GOT3 (cell line): ENCODE measurements at places on chromosomes 5 and 9.

DNA sequence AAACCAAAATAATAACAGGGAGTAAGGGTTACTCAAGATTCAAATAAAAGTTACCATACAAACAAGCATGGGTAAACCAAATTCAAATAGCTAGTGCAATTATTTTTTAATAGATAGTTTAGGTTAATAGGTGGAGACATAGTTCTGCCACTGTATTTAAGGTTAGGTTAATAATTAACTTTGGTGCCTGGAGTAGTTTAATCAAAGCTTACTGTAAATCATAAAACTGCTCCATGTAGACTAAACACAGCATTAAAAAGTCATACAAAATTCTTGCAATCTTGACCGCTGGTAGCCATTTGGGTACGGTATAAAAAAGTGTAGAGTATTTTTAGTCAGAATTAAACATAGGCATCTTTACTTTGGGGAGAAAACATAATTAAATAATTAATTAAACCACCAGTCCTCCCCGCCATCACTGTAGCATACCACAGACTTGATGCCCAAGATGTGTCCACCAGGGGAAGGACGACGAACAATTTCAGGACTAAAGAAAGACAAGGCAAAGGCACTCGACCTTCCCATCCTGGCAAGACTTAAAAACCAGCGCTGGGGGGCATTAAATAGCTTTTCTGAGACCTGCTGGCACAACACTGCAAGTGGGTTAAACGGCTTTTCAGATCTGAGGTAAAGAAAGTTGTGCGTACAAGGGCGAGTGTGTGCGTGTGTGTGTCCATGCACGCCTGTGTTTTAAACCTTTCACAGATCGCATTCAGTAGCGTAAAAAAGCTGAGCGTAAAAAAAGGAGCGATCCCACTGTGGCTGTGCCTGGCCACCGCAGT lies 2.9 kb downstream of the SEMA6A start:
- DNase-seq, result no peak

DNA sequence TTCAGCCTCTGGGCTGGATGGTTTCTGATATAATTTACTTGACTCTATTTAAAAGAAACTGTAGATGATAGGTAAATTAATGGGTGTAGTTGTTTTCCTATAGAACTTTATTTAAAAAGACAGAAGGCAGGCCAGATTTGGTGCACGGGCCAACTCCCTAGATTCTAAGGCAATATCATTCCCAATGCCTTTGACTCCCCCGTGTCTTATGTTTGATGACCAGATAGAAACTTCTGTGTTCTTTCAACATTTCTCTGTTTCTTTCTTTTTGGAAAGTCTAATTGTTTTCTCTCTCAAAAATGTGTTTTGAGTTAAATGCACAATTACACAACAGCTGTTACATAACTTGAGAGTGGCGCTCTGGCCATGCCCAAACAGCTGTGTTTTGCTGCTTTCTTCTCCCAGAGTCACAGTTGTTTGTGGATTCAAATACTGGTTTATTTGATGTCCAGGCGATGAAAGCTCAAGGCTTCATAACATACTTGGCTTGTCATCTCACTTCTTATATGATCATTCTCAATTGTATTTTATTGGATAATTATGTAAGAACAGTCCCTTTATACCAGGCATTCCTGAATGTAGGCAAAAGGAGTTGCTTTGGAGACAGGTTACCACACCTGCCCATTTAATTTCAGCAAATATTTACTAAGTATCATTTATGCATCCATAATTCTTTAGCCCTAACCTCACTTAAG lies 1.7 kb upstream of the ALDH1A1 start:
- DNase-seq, result no peak

- no peak for DNase-seq
These were observed 204.5 kb downstream of the BRINP1 start for GRCh38 chr9:119164716-119165115.

- DNase-seq, result no peak
These were observed 9.0 kb downstream of the TOR1B start for GRCh38 chr9:129811967-129812363.

GRCh38 chr9:2477755-2478154 lies 143.8 kb upstream of the VLDLR start:
- DNase-seq, result no peak

- DNase-seq, result no peak
These were observed 34.7 kb downstream of the ADAMTSL2 start for GRCh38 chr9:133569121-133569785.

DNA sequence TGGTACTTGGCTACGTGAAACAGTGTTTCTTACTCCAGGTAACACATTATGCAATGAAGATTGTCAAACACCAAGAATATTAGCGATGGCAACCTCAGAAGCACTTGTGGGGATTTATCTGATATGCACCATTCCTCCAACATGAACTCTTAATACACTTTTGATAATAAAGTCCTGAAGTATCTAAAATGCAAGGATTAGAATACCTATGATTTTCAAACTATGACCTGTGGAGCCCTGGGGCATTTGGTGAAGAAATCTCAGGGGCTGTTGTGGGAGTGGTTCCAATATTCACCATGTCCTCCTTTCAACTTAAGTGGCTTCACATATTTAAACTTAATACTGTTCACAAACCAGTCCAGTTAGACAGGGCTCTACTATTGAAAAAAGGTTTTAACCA lies 214.6 kb upstream of the POU5F2 start:
- DNase-seq, result no peak

DNA sequence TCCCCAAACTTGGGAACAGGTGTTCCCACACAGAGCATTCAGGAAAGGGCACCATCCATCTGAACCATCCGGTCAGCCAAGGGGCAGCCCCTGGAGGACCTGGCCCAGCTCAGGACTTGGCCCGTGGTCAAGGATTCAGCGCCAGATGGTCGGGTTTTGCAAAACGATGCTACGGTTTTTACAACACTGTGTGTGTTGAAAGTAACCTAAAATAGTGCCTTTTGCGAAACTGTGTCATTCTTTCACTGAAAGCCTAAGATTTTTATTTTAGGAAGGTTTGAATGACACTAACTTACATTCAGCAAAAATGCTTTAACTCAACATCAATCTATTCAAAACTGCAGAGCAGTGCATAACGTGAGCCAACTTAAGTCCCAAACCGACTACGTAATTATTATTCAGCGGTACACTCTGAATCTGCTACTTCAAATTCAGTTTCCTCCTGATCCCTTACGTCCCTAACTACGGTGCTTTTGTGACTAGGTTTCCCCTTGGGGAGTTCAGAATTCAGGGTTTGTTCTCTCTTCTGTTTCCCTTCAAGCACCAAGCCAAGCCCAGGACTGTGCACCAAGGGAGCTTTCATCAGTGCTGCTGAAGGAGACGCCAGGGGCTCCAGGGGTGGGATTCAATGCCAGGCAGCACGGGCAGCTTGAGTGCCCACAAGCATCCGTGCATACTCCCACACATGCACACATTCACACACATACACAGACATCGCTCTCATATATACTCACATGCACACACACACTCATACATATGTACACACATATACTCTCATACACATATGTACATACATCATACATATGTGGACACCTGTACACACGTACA lies 25.8 kb downstream of the LPCAT1 start:
- no peak for DNase-seq

- no peak for DNase-seq
These were observed 5.6 kb downstream of the HRH2 start for GRCh38 chr5:175663186-175664184.

DNA sequence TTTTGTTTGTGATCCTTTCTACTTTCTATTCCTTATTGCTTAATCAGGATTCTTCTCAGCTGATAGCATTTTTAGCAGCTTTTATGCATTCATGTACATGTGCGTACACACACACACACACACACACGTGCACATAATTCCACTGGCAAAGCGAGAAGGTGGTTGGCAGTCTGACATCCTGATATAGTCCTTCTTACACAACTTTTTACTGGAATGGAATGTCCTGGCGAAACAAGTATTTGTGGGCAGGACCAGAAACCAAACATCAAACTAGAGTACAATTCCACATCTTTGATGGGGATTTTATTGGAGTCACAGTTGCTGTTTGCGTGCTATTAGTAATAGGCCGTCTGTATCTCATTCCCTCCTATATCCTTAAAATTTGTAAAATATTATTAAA lies 356.5 kb downstream of the CCDC171 start:
- no peak for DNase-seq

- no peak for DNase-seq
These were observed 13.9 kb downstream of the LRRC70 start for GRCh38 chr5:62592558-62592957.

- DNase-seq, result no peak
These were observed 376.3 kb upstream of the ACTBL2 start for GRCh38 chr5:57858905-57859304.

GRCh38 chr9:123642291-123643278 lies 286.6 kb downstream of the CRB2 start:
- no peak for DNase-seq

- no peak for DNase-seq
These were observed 5.4 kb upstream of the B4GALT1 start for GRCh38 chr9:33172256-33173238.

DNA sequence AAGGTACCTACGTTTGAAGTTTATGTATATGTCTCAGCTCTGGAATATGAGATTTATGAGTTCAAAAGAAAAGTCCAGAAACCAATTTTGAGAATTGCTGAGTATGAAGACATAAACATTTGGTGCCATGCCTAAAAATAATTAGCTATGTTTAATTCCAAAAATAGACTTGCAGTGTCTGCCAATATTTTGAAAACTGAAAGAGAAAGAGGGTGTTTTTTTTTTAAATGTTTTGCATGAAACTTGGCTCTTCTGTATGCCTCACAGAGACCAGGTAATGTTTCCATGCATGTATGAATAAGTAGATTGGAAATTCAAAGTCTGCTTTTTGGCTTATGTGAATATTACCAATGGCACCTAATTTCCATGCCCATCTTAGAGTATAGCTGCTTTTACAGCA lies 634.4 kb upstream of the C9orf72 start:
- DNase-seq, result no peak

GRCh38 chr9:136623842-136624183 lies 38.9 kb upstream of the EGFL7 start:
- no peak for DNase-seq

- no peak for DNase-seq
These were observed 67.0 kb upstream of the EPB41L4B start for GRCh38 chr9:109387856-109388255.

- DNase-seq, result no peak
These were observed 24.8 kb downstream of the CDC37L1 start for GRCh38 chr9:4704129-4704528.

GRCh38 chr5:154444556-154445421 lies 1.0 kb upstream of the SAP30L start:
- no peak for DNase-seq

- DNase-seq, result no peak
These were observed 140.4 kb downstream of the ESM1 start for GRCh38 chr5:54844905-54845566.

DNA sequence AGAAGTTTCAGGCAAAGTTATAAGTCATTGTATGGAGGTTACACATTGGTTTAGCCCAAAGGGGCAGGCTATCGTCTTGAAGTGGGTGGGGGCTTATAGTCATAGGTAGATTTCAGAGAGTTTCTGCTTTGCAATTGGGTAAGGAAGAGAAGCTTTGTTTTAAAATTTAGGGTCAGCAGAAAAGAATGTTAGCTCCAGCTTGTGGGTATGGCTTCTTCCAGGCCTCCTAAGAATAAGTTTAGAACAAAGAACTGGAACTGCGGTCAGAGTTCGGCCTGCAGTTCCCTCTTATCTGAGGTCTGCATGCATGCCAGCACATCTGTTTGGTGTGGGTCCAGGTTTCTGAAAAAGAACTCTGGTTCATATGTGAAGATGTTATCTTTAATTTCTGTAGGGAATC lies 96.1 kb downstream of the CYFIP2 start:
- DNase-seq, result no peak

DNA sequence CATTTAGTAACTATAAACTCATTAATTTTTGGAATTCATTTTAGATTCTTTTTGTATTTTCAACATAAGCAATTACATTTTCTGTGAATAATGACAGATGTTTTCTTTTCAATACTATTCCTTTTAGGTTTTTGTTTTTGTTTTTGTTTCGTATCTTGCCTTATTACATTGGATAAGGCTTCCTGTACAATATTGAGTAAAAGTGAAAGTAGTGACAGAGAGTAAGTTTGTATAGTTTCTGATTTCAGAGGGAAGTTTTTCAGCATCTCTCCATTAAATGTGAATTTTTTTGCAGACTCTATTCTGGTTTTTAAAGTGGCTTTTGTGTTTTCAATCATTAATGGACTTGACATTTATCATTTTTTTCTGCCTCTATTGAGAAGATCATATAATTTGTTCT lies 12.8 kb upstream of the CAMK4 start:
- DNase-seq, result no peak

DNA sequence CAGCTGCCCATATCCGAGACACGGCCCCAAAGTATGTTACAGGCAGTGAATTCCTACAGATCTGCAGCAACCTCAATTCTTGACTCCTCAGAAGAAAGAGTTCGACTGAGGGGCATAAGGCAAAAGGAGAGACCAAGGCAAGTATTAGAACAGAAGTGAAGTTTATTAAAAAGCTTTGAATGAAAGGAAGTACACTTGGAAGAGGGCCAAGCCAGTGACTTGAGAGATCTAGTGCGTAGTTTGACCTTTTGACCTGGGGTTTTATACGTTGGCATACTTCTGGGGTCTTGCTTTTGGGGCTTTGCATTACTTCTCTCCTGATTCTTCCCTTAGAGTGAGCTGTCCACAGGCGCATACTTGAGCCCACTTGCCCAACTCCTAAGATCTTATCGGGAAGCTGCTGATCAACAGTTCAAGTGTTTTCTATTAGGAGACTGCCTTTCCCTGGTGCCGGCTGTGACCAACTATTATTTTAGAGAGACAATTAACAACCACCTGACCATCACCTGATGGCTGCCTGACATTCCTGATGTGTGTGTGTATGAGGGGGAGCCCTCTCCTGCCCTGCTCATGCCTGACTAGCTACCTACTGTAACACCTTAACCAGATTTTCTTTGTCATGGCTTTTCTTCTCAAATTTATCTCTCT lies 1.5 kb upstream of the DEPDC1B start:
- no peak for DNase-seq

- DNase-seq, result no peak
These were observed 15.0 kb downstream of the PTPRD start for GRCh38 chr9:10597801-10598200.

GRCh38 chr5:151483647-151484046 lies 36.2 kb downstream of the SLC36A1 start:
- no peak for DNase-seq

- DNase-seq, result no peak
These were observed 80.1 kb downstream of the ALDH1A1 start for GRCh38 chr9:72872718-72873117.

GRCh38 chr5:16807547-16807864 lies 128.6 kb downstream of the MYO10 start:
- DNase-seq, result no peak

DNA sequence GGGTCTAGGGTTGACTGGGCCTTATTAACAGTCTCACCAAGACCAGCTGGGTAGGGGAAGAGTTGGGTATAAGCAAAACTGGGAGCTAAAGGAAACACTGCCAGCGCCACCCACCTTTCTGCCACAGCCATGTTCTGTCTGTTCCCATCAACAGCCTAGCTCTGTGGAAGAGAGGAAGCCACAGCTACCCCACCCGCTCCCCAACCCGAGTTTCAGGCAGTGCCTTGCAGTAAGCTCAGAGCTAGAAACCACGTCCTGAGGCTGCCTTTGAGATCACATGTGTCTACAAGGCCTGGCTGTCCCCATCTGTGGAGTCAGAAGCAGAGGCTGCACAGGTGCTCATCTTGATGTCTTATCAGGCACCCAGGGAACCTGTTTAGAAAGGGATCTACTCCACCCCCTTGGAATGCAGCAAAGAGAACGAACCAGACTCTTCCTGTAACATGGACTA lies 15.3 kb downstream of the HNRNPH1 start:
- DNase-seq, result no peak
